ENCODE measurements at places on chromosomes 4 and X.

DNA sequence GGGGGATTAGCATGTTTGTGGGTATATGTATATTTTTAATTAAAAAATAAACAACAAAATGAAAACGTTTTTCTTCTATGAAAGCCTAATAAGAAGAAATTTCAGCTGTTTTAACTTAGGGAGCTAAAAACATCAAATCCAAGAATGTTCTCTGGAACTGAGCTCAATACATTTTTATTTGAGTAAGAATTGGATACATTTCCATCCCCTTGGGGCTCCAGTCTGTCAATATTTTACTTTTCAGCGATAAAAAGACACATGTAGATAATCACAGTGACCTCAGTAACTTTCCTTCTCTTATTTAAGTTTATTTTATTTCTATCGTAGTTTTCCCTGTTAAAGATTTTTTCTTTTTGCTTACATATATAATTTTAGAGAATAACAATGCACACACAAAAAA lies 59.3 kb downstream of the ELOVL6 start:
- no peak for DNase-seq

DNA sequence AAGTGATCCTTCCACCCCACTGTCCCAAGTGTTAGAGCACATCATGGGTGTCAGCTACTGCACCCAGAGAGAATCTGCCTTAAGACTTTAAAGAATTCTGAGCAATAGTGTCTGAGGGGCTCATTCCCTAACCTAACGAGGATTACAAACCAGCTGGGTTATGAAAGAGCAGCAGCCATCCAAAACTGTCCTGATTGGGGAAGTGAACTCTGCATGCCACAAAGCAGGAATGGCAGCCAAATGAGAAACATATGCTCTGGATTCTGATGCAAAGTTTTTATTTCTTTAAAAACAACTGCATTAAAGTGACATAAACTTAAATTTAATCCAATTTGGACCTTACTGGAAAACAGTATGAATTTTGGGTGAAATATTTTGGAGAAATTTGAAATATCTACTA lies 103.2 kb downstream of the ANXA3 start:
- no peak for DNase-seq

DNA sequence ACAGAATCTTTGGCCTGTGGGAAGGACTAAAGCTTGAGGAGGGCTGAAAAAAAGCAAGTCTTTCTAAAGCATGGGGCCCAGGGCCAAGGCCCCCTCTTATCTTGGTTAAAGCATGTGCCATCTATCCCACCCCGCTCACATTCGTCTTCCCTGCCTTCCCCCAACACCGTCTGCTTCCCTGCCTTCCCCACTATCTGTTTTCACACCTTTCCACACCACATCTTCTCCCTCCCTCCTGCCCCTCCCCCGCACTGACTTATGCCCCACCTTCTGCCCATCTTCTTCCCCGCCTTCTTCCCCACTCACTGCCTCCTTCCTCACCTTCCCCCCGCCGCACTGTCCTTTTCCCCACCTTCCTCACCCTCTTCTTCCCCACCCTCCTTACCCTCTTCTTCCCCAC lies 890 bp upstream of the NAP1L5 start:
- no peak for DNase-seq

- no peak for DNase-seq
Observed at GRCh38 chr4:144421839-144422565, 224.0 kb upstream of the HHIP start.

- no peak for DNase-seq
Observed at GRCh38 chr4:140367738-140368137, 5.7 kb upstream of the SCOC start.

GRCh38 chrX:135420831-135421230 lies 913 bp upstream of the SMIM10L2A start:
- no peak for DNase-seq

DNA sequence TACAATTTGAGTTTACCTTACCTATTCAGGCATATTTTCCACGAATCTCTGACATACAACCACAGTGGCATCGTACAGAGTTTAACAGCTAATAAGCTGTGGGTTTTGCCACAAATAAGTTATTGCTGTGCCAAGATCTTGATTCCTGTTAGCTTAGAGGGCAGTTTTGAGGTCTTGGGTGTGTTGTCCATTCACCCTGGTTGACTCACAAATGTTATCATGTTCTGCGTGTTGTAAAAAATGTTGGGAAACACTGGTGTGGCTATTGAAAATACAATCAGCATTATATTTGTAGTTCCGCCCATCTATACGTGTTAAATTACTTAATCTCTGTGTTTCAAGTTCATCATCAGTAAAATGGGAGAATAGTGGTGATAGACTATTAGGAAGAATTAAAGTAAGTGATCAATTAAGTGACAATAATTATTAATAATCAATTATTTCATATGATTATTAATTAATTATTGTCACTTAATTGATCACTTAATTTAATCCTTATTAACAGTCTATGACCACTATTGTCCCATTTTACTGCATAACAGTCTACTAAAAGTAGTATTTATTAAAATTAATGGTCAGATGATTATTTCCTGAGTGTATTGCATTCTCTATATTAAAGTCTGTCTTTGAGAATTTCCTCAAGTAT lies 96.3 kb downstream of the TMA16 start:
- no peak for DNase-seq

DNA sequence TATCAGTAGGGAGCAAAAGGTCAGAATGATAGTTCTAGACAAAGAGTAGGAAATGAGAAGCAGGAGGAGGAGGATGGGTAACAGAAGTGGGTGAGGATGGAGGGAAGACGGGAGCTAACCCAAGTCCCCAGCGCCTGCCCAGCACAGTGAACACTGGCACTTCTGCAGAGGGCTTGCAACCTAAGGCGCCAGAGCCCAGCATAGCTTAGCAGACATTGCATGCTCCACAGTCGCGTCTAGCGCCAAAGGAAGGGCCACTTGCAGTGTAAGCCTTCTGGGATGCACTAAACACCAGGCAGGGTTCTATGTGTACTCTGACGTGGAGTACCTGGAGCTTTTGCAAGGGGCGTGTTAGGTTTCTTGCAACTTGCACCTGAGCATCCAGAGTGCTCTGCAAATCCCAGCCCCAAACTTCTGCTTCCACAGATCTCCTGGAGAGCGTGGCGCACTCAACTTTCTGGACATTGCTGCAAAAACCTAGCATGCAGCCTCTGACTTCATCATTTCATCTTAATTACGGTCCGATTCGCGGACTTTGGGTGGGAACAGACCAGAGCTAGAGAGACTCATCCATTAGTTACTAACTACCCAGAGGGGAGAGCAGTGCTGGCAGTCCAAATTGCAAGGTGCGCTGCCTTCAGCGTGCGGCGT lies 46.5 kb upstream of the NKAP start:
- no peak for DNase-seq

DNA sequence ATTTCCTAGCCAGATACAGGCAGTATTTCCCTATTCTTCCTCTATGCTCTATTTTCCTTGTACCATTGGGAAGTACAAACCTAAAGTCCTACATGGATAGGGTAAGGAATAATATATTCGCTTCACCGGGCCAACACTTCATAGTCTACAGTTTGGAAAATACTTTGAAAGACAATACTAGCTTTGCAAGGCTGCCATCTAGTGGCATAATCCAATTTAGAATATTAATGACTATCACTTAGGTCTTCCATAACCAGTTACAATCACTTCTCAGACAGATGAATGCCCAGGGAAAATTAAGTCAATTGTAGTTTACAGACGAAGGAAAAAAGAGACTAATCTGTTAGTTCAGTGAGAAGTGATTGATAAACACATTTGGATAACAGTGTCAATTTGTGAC lies 141.0 kb upstream of the FAM47C start:
- DNase-seq = no peak

DNA sequence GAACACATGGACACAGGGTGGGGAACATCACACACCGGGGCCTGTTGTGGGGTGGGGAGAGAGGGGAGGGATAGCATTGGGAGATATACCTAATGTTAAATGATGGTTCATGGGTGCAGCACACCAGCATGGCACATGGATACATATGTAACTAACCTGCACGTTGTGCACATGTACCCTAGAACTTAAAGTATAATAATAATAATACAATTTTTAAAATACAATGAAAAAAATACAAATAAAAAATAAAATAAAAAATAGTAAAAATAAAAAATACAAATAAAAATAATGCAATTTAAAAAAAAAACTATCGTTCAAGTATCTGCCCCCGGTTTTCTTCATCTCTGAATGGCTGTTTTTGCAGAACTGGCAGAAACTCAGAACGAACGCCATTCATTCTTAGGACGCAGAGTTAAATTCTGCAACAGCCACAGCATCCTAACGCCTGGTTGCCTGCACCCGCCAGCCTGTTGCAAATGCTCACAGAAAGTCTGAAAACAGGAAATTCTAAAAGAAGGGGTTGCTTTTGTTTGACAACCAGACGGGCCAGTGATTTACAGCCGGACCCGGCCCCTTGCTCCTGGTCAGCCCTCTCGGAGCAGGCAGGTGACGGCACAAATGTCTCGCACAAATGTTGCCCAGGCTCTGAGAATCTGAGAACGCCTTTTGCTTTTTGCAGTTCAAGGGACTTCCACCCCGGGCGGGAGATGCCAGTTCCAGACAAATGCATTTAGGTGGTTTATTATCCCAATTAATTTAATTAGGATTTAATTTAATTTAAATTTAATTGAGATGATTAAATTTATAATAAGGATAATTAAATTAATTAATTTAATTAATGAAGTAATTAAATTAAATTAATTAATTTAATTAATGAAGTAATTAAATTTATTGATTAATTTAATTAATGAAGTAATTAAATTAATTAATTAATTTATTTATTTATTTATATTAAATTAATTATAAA lies 47.8 kb downstream of the CRLF2 start:
- DNase-seq = no peak

DNA sequence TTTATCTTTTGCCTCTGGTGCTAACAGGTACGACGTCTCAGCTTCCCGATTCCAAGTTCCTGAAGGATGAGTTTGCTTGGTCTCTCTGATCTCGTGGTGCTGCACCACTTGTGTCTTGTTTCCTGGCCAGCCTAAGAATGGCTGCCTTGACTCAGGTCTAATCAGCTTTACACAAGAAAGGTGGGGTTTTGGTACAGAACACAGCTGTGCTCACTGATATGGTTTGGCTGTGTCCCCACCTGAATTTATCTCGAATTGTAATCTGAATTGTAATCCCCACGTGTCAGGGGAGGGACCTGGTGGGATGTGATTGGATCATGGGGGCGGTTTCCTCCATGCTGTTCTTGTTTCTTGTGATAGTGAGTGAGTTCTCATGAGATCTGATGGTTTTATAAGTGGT lies 305.3 kb upstream of the NOCT start:
- DNase-seq = no peak

DNA sequence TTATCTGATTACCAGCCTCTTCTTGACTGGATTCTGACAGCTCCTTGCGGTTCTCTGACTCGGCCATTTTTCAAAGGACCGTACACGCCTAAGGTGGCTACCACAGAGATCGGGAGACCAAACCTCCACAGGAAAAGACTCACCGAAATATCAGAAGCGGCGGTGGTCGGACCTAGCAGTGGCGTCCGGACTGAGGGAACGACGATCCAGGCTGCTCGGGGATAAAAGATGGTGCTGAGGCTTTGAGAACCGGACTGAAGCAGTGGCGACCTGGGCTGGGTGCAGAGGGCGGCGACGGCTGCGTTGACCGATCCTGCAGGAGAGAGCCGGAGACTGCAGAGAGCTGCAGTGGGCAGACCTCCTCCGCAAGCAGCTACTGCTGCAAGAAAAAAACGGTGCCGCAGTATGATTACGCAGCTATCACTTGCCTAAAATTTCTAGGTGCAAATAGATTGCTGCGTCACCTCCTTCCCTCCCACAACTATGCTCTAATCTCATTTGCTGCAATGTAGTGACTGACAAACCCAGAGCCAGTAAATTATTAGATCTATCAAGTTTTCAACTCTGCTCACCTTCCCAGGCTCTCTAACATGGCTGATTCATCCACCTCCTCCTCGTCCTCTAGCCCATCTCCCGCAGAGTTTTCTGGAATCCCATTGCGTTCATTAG lies at the start of gene NAP1L2:
NAP1L2 (minus strand) TSS at position 426 of the 669 bp plus-strand sequence; CDS start at position 67, 359 bp downstream.
- peak; percentile 1 for DNase-seq

DNA sequence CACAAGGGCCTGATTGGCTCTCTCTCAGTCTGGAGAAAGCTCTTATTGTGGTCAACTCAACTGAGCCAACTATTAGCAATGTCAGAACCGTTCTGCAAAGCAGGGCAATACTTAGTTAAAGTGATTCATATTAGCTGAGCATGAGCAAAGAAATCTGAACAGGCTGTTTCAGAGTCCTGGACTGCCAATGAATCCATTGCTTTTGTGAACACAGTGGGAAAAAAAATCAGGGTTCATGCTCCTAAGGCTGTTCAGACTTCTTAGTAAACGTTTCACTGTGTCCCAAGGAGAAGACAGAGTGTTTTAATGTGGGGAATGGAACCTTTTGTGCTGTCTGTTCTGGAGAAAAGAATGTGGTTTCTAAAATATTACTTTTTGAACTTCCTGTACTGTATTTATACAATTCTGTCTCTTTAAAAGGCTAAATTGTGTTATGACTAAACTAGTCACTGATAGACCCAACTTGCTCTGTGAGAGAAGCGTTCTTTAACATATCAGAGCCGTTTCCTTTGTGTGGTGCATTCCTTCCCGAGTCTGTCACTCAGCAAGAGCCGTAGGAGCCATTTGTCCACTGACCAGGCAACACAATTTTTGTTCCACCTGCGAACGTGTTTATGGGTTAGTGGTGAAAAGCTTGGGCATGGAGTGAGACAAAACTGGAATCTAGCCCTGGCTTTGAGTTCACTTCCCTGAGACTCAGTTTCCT lies 366.1 kb downstream of the FBXO8 start:
- no peak for DNase-seq

- DNase-seq = no peak
Observed at GRCh38 chr4:133513901-133514300, 364.8 kb downstream of the PCDH10 start.

Data from hypothalamus (tissue), 51 donors.